ENCODE measurements at places on chromosomes 2 and 18.

GRCh38 chr2:38315707-38316333 is 61.3 kb downstream of the ATL2 start:
- DNase-seq, result peak; percentile 65

DNA sequence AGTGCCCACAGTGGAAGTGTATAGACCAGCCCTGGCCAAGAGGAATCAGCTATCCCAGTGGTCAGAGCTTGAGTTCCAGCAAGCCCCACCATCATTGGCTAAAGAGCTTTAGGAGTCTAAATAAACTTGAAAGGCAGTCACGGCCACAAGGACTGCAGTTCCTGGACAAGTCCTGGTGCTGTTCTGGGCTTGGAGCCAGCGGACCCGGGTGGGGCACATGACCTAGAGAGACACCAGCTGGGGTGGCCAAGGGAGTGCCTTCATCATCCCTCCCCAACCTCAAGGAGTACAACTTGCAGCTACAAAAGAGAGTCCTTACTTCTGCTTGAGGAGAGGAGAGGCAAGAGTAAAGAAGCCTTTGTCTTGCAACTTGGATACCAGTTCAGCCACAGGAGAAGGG is 439.8 kb upstream of the TMEFF2 start:
- no peak for DNase-seq

DNA sequence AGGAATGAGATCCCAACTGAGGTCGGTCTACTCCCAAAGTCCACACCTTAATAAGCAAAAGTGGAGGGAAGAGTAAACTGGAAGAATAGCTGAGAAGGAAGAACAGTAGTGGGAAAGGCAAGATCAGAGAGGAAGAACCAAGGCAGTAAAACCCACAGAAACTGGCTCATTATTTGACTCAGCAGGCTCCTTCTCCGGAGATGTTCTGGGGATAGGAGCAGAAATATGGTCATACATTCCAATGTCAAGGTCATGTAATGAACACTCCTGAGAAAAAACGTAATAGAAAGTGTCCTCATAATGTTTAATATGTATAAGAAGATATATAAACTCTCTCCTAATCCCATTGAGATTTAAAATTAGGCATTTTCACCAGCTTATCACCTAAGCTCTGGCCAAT is 39.5 kb downstream of the STK39 start:
- no peak for DNase-seq

- DNase-seq, result no peak
These were observed 25.4 kb downstream of the DYSF start for GRCh38 chr2:71478806-71479205.

DNA sequence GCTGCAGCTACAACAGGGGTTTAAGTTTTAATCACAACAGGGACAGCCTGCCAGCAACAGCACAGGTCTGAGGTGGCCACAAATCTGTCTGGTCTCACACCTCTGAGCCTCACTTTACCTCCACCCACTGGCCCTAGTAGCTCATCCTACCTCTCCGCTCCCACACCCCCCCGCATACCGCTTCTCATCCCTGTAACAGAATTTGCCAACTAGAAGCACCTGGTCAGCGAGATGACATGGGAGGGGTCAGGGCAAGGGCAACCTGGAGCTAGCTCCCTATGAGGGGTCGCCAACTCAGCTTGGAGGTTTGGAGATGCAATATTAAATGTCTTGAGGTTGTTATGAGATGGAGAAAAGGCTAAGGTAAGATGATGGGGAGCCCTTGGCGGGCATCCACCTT is 7.5 kb downstream of the CATIP start:
- no peak for DNase-seq

DNA sequence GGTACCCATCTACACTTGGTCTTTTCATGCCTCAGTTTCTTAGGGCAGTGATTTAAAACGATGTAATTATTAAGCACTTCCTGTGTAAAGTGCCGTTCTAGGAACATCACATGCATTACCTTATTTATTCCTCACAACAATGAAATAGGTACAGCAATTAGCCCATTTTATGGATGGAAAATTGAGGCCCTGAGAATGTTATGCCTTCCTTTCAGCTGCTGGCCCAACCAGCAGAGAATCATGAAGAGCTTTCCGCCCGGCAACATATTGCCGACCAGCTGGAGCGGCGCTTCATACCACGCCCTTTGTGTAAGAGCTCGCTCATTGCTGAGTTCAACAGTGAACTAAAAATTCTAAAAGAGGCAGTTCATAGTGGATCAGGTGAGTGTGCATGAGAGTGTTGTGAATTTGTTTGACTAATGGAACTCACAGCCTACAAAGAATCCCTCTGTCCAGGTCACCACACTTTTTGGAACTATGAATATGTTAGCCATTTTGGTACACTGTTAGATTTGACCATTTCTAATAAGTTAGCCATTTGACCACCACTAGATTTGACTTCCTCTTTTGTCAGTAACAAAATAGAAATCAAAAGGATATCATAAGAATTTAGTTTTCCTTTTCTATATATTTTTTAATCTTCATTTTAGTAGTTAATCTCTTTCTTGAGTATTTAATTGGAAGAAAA is 25.6 kb upstream of the RPE start:
- DNase-seq, result no peak

- DNase-seq, result peak; percentile 15
These were observed 6.2 kb upstream of the POU3F3 start for GRCh38 chr2:104847586-104848160.

- no peak for DNase-seq
These were observed 27.0 kb upstream of the ST3GAL5 start for GRCh38 chr2:85915606-85916303.
